ENCODE measurements at places on chromosomes 16 and 17.

GRCh38 chr16:22023505-22023904 is 15.6 kb downstream of the MOSMO start:
- DNase-seq = no peak

- no peak for DNase-seq
Observed at GRCh38 chr17:42272162-42272907, 3.9 kb downstream of the STAT5B start.

GRCh38 chr17:76049836-76050537 is 22.3 kb downstream of the SRP68 start:
- DNase-seq = no peak

GRCh38 chr16:30774367-30775130 is 12.4 kb downstream of the RNF40 start:
- DNase-seq = no peak

DNA sequence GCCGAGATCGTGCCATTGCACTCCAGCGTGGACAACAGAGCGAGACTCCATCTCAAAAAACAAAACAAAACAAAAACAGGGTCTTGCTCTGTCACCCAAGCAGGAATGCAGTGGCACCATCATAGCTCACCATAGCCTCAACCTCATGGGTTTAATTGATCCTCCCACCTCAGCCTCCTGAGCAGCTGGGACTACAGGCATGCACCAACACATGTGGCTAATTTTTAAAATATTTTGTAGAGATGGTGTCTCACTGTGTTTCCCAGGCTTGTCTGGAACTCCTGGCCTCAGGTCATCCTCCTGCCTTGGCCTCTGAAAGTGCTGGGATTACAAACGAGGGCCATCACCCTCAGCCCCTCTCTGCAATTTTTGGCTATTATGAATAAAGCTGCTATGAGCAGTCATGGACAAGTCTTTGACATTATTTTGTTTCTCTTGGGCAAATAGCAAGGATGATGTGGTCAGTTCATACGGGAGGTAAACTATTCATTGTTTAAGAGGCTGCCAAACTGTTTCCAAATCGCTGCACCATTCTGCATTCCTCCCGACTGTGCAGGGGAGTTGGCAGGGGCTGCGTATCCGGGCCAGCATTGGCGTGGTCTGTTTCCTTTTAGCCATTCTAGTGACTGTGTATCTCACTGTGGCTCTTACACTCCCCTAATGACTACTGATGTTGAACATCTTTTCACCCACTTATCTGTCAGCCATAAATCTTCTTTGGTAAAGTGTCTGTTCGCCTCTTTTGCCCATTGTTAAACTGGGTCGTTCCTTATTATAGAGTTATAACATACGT is 21.1 kb downstream of the EIF4A3 start:
- no peak for DNase-seq

DNA sequence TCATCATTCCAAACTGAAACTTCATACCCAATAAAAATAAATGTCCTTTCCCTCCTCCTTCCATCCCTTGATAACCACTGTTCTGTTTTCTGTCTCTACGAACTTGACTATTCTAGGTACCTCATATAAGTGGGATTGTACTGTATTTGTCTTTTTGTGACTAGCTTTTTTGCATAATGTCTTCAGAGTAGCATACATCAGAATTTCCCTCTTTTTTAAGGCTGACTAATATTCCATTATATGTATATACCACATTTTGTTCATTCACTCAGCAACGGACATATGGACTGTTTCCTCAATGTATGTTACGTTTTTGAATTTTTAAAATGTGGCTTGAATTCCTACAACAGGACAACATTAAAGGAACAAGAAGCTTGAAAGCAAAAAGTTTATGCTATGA is 1.5 kb upstream of the NUFIP2 start:
- DNase-seq = no peak

DNA sequence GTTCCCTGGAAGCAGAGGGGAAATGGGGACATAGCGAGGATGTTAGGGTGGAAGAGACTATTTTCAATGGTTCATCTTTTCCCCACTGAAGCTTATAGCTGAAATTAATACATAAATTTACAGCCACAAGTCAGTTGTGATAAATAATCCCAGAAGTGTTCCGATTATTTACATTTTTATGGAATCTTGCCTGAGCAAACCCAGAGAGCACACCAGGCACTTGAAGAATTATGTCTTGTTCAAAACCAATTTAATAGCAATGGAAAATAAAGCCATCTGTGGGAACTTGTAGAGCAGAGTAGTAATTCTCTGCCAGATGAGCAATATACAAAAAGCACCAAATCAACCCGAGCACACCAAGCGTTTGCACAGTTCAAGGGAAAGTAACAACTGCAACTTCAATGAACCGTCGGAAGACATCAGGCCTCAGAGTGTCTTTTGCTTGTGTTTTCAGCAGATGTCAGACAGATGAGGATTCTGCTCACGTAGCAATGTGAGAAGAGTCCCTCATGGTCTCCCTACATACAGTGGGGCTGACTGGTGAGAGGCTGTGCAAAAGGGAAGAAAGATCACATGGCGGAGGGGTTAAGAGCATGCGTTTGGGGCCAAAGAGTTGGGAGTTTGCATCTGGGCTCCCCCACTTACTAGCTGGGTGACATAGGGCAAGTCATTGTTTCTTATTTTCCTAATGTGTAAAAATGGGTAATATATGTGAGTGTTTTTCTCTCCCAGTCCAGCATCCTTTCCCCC is 148.7 kb upstream of the HS3ST2 start:
- no peak for DNase-seq

DNA sequence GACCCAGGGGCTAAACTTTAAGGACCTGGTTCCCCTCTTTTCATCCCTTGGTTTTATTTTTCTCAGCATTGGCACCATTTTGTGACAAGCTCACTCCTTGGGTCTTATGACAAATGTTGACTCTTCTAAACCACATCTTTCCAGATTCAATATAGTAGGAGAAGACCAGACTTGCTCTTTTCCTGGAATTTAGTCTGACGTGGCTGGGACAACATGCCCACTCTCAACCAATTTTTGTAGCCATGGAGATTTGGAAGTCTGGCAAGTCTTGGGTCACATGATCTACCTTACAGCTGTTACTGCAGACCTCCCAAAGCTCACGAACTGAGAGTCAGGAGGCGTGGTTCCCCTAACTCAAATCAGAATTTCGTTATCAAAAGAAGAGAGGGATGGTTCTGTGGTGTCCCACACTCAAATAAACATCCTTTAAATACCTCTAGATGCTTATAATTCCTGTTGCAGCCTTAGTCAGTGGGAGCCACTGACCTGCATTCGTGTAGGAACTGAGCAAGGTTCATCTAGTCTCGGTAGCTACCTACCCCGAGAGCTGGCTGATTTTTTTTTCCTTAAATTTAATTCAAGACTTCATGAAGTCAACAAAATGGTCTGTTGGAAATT is 683.5 kb downstream of the MAF start:
- DNase-seq = no peak

DNA sequence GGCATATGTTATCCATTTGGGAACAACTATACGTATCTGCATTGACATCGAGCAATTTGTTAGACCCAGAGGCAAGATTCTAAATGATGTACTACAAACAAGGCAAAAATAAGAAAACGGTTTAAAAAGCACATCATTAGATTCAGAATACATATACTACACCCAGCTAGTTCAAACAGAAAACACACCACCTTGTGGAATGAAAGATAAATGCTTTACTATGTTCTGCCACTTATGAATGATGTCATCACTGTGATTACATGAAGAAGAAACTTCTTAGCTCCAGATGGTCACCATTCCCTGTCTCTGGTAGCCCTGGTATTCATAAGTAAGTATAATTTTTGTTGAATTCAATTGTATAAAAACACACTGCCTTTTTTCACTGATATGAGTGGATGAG is 7.8 kb downstream of the NACA2 start:
- no peak for DNase-seq

- no peak for DNase-seq
Observed at GRCh38 chr16:47142486-47142820, 1.3 kb downstream of the NETO2 start.

DNA sequence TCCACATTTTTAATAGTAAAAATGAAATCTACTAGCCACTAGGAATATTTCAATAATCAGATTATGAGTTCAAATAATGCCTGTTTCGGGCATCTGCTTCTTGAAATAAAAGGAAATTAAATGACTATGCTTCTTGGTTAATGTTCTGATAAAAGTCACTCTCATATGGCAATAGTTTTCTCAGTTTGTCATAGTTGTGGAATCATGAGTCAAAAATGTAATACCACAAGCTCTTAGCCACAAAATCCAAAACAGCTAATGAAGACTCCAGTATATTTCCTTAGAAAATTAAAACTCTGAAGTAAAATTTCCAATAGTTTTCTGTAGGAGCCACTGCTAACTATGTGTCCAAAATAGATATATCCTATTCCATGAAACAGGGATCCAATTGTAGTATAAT is 676.3 kb upstream of the CDH8 start:
- no peak for DNase-seq

- no peak for DNase-seq
Observed at GRCh38 chr16:60586493-60586892, 1449.7 kb downstream of the CDH8 start.

DNA sequence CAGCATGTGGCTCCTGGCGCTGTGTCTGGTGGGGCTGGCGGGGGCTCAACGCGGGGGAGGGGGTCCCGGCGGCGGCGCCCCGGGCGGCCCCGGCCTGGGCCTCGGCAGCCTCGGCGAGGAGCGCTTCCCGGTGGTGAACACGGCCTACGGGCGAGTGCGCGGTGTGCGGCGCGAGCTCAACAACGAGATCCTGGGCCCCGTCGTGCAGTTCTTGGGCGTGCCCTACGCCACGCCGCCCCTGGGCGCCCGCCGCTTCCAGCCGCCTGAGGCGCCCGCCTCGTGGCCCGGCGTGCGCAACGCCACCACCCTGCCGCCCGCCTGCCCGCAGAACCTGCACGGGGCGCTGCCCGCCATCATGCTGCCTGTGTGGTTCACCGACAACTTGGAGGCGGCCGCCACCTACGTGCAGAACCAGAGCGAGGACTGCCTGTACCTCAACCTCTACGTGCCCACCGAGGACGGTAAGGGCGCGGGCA is 645 bp downstream of the NLGN2 start:
- DNase-seq = no peak

- no peak for DNase-seq
Observed at GRCh38 chr16:48366165-48367093, 18.8 kb downstream of the SIAH1 start.

DNA sequence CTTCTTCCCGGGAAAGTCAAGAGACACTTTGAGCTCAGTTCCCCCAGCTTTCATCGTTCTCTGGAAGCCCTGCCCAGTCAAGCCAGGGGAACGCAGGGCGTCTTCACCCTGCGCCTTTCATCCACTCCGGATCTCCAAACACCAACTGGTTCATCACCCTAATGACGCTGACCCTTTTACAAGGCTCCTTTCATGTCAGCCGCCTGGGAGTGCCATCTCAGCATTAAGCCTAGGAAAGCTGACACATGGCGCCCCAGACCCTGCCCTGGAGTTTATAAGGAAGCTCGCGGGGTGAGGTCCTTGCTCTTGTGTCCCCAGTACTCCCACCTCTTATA is 594 bp upstream of the DNAJC7 start:
- DNase-seq = no peak

DNA sequence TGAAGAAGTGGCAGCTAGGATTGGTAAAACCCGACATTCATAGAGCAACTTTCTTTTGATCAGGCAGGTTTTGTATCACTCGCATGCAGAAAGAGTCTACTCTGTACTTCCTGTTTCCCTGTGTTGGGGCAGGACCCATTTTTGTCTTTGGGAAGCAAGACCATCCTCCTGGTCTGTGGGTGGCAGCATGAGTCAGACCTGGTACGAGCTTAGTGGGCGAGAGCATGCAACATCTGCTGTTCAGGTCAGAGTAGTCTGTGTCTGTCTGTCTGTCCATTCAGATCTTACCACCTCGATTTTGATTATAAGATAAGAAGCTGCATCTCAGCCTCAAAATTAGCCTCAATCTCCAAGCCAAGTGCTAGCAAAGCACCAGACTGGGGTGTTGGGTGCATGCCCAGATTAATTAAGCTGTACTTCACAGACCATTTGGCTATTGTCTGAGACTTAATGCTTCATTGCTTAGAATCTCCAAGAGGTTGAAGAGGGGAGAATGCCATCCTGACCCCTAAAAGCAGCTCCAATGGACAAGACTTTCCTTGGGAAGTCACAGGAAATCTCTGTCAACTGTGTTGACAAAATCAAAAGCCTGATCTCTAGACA is 110.9 kb downstream of the XYLT1 start:
- DNase-seq = no peak

DNA sequence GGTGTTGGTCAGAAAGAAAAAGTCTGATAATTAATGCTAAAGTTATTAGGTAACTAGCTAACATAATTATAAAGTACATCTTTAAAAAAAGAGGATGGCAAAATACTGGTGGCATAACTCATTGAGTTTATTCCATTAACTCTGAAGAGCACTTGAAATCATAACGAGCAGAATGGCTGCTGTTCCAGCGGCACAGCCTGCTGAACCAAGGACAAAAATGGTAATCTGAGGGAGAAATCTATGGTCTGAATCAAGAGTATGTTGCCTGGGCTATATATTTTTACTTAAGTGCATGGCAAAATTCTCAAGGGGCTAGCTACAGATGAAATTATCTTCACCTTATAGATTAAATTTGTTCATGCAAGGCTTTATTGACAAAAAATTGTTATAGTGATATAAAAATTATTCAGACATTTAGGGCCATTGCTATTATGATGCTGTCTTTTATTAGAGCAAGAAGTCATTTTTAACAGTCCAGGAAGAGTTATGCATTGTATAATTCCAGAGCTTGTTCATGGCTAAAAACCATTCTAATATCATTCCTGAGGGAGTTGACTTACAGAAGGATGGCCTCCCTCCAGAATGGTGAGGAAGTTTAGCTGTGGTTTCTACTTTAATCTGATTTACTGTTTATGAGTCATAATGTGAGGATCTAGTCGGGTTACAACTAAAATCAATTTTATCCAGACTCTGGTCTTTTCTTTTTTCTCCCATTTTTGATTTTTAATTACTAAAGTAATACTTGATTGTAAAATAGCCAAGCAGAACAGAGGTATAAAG is 41.4 kb upstream of the ANKFN1 start:
- DNase-seq = no peak

DNA sequence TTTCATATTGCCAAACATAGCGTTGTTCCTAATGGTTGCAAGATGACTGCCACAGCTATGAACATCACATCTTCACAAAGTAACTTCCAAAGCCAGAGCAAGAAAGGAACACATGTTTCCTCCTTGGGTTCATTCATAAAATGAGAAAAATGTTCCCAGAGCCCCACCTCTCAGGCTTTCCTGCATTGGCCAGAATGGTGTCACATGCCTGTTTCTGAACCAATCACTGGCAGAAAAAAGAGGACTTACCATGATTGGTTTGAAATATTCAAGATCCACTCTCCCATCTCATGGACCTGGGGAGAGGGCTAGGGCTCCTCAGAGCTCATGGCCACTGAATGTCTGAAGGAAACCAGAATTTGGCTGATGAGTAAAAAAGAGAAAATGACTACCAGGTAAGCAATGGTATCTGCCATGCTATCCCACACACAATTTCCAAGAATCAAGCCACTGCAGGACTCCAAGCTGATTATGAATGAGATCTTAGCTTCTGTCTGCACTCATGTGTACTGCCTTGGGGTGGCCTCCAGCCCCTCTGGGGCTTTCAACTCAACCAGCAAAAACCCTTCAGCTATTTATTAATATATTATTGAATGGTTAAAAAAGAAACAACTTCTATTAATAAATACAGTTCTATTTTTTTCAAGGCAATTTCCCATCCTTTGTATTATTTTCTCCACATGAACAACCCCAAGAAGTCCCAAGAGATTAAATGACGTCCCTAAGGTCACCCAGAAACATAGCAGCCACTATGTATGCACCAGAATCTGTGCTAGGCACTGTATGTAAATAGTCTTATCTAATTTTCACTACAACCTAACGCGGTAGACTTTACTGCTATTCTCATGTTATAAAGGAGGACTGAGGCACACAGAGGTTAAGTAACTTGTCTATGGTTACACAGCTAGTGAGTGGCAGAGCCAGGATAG is 61.4 kb upstream of the TMC5 start:
- DNase-seq = no peak
